ENCODE measurements at places on chromosomes 3 and 15.

GRCh38 chr3:140456974-140457373 is 220.9 kb upstream of the TRIM42 start:
- no peak for DNase-seq

- DNase-seq = no peak
Measured at GRCh38 chr15:56763141-56763895, 30.0 kb upstream of the ZNF280D start.

DNA sequence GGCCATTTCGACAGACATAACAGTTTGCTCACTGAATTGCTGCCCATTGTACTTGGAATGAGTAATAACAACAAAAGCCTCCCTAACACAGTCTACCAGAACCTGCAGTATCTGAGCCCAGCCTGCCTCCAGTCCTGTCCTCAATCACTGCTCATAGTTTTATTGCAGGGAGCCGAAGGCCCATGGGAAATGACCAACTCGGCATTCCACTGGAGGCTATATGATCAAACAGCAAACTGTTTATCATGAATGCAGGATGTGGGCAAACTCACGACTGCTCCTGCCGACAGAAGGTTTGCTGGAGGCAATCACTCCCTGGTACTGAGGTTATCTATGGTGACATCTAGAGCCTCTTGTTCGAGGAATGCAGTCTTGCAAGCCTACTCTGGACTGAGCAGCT is 46.3 kb downstream of the LSM3 start:
- DNase-seq = no peak

DNA sequence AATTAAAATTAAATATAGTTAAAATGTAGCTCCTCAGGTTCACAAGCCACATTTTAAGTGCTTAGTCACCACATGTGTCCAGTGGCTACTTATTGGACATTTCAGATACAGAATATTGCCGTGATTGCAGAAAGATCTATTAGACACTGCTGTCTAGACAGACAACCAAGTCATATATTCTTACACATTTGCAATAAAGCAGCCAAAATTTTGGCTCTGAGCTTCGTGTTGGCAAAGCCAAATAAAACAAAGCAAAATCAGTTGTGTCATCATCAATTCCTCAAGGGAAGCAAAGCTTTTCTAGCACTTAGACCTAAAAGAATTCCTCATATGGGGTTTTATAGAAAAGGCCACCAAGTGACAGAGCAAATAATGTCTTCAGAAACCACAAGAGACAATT is 193.1 kb upstream of the LPP start:
- DNase-seq = no peak

GRCh38 chr3:14791343-14791945 is 27.3 kb upstream of the FGD5 start:
- peak; percentile 21 for DNase-seq

All from T-helper 1 cell (primary cell).